ENCODE measurements at places on chromosomes 4 and X. TPM values are rescaled to one million over a fixed set of nuclear protein-coding genes. Genes with fewer than 3 reads are reported as not detected.

Gene ALAS2
- total RNA-seq = not detected

Gene EFHC2
- not detected for total RNA-seq

Gene ACOX3
- 17.9 TPM for total RNA-seq

Gene MAGEC1
- total RNA-seq = not detected

Gene TMEM144
- total RNA-seq = 4.4 TPM

Gene RAB39B
- 6.0 TPM for total RNA-seq

Gene UBE2D3
- 505 TPM for total RNA-seq

Gene NDST3
- total RNA-seq = not detected

Gene VAMP7
- 44.6 TPM for total RNA-seq

GRCh38 chrX:70386235-70386634 lies 36.9 kb upstream of the GDPD2 start:
- no peaks in the 10 kb centered on the region for H3K4me1 ChIP-seq
- no peak overlapping the region for H3K27ac ChIP-seq
- H3K27me3 ChIP-seq = peaks cover 19% of the 10 kb centered on the region

DNA sequence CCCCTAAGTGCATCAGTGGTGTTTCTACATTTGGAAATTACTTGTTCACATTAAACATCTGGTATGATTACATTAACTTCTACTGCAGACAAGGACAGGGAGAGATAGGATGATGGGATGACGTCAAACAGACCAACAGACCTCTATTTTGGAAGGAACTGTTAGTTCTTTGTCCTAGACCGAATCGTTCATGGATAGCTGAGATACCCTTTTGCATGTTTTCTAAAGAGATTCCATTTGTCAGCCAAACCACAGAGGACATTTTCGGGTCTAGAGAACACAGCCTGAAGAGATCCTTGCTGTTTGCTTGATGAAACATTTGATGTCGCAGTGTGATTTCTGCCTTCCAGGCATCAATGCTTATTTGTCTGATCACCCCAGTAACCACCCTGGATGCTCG lies 27.7 kb downstream of the CHST7 start:
- H3K4me1 ChIP-seq = no peaks in the 10 kb centered on the region
- peaks cover 7% of the 10 kb centered on the region for H3K36me3 ChIP-seq
- no peak overlapping the region for H3K4me3 ChIP-seq
- peaks cover 52% of the 10 kb centered on the region for H3K27me3 ChIP-seq
- no peak for DNase-seq

DNA sequence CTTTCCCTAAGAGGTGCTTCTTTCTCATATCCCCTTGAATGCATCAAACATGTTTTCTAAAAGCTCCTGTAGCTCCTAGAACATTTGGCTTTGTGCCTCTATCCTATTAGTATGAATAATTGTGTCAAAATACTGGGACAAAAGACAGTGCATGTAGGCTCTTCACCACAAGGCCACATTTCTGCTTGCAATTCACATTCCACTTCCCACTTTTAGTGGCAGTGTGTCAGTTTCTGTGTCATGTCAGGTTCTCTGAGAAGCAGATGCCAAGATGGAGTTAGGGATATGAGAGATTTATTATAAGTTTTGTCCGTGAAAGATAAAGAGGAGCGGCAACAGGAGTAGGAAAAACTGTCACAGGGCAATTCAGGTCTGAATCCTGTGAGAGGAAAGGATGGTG lies 61.3 kb upstream of the GPRIN3 start:
- no peak for DNase-seq
- H3K36me3 ChIP-seq = no peaks in the 10 kb centered on the region
- no peaks in the 10 kb centered on the region for H3K4me1 ChIP-seq
- no peak overlapping the region for H3K27ac ChIP-seq
- no peaks in the 10 kb centered on the region for H3K27me3 ChIP-seq

DNA sequence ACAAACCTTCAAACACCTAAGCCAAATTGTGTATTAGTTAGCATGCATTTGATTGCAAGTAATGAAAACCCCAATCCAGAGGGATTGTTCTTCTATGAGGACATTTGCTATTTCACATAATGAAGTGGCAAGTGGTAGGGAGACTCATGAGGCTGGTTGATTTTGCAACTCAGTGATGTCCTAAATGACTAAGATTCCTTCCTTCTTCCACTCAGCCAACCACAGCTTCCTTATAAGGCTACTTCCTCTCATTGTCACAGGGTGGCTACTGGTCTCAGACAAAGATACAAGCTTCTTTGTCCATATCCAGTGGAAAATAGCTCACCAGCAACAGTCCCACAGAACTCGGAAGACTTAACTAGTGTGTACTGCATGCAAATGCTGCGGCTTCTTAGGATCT lies 5.3 kb upstream of the OTC start:
- H3K27ac ChIP-seq = no peak overlapping the region
- DNase-seq = peak; percentile 71
- no peaks in the 10 kb centered on the region for H3K36me3 ChIP-seq

DNA sequence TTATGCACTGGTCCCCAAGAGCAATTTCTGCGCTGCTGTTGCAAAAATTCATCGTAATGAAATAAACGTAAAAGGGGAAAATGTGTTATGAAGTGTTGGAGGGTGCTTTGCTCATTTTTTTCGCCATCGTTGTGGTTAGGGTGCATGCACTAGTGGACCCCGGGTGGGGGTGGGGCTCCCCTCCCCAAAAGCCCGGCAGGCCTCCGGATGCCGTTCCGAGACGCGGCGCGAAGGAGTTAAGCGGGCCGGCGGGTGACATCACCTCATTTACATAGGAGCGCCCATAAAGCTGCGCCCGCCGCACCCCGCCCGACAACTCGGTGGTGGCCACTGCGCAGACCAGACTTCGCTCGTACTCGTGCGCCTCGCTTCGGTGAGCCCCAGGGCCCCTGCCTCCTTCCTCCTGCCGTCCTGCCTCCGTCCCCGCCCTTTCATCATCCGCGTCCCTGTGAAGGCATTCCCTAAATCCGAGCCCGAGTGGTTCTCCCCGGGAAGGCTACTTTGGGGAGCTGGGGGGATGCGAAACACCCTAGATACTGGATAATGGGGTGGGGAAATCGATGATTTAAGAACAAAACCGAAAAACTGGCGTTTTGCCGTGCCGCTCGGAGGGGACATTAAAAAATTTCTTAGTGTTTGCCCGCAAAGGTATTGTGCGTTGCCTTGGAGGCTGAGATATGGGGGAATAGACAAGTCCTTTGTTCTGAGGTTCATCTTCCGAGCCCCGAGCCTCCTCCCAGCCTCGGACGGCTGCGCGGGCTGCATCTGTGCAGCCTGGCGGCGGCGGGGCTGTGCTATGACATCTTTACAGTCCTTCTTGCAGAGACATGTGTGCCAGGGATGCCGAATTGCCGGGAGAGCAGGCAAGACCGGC lies at the start of gene TMSB4X:
TMSB4X (plus strand) TSS at position 315 of the 874 bp plus-strand sequence.
- H3K27ac ChIP-seq = peak within 1 kb of the TSS; percentile 84
- peaks cover 29% of the 10 kb centered on the region for H3K36me3 ChIP-seq
- peaks cover 18% of the 10 kb centered on the region for H3K27me3 ChIP-seq
- H3K4me1 ChIP-seq = peaks cover 8% of the 10 kb centered on the region
- DNase-seq = peak; percentile 75
- peak within 1 kb of the TSS; percentile 88 for H3K4me3 ChIP-seq

DNA sequence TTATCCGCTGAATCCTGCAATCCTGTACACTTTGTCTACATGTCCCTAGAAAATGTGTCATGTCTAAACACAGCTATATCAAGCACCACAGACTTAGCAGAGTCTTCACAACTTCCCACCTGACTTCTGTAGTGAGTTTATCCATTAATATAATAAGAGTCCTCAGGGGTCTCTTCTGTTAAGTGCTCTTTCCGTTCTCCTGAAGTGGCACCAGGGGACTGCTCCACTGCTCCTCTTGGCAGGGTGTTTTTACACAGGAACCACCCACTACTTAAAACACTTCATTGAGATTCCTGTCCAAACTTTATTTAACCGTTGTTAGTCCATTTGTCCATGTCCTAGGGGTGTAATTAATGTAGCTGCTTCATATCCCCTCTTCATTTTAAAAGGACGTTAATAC lies 1000.4 kb downstream of the STPG2 start:
- no peaks in the 10 kb centered on the region for H3K36me3 ChIP-seq
- H3K27me3 ChIP-seq = no peaks in the 10 kb centered on the region
- H3K4me1 ChIP-seq = peaks cover 16% of the 10 kb centered on the region
- no peak overlapping the region for H3K27ac ChIP-seq
- no peak overlapping the region for H3K4me3 ChIP-seq

GRCh38 chr4:154067786-154068185 lies 278.9 kb upstream of the SFRP2 start:
- H3K27me3 ChIP-seq = no peaks in the 10 kb centered on the region
- H3K27ac ChIP-seq = peak overlapping the region; percentile 36
- peaks cover 4% of the 10 kb centered on the region for H3K4me1 ChIP-seq
- DNase-seq = peak; percentile 36
- no peak overlapping the region for H3K4me3 ChIP-seq

GRCh38 chr4:148998719-148999118 lies 556.5 kb upstream of the NR3C2 start:
- H3K27me3 ChIP-seq = no peaks in the 10 kb centered on the region
- H3K36me3 ChIP-seq = no peaks in the 10 kb centered on the region
- H3K4me1 ChIP-seq = no peaks in the 10 kb centered on the region
- H3K27ac ChIP-seq = no peak overlapping the region
- no peak overlapping the region for H3K4me3 ChIP-seq
- DNase-seq = peak; percentile 33

- H3K4me1 ChIP-seq = no peaks in the 10 kb centered on the region
- H3K27ac ChIP-seq = no peak overlapping the region
Measured at GRCh38 chrX:109347632-109348031, 134.3 kb downstream of the GUCY2F start.

DNA sequence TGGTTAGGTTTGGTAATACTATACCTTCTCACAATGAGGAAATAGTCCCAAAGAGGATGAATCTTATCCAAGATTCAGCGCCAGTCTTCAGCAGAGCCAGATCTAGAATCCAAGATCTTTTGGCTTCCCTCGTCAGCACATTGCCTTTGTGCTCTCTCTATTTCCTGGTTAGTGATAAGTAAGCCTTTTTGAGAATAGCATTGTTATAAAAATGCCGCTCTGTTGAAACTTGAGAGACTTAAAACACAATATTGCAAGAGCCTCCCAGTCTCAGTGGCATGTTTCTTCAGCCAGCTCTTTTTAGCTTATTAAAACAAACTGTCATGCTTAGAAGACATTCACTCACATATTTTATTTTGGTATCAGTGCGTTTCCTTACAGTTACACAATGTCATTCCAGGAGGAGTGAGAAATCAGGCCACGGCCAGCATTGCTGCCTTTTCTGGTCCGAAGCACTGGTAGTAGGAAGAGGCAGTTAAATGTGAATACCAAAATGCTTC lies 141.4 kb downstream of the KLHL8 start:
- H3K27ac ChIP-seq = no peak overlapping the region
- DNase-seq = peak; percentile 34
- H3K4me3 ChIP-seq = no peak overlapping the region

GRCh38 chr4:154781126-154781982 lies at the start of gene RBM46:
Gene RBM46 (plus strand): TSS chr4:154781272. CDS start chr4:154796753, 15,481 bp downstream.
- DNase-seq = no peak
- H3K36me3 ChIP-seq = no peaks in the 10 kb centered on the region
- no peak within 1 kb of the TSS for H3K27ac ChIP-seq
- no peak within 1 kb of the TSS for H3K4me3 ChIP-seq
- no peaks in the 10 kb centered on the region for H3K4me1 ChIP-seq

GRCh38 chr4:188918787-188919186 lies 779.5 kb downstream of the TRIML1 start:
- no peaks in the 10 kb centered on the region for H3K36me3 ChIP-seq
- H3K27me3 ChIP-seq = no peaks in the 10 kb centered on the region
- DNase-seq = no peak
- no peaks in the 10 kb centered on the region for H3K4me1 ChIP-seq
- no peak overlapping the region for H3K27ac ChIP-seq

- H3K4me1 ChIP-seq = peaks cover 25% of the 10 kb centered on the region
- peak; percentile 70 for DNase-seq
- H3K36me3 ChIP-seq = no peaks in the 10 kb centered on the region
- H3K27ac ChIP-seq = peak overlapping the region; percentile 95
- H3K4me3 ChIP-seq = peak overlapping the region; percentile 38
Measured at GRCh38 chr4:38128478-38129459, 168.6 kb downstream of the PTTG2 start.

- H3K4me3 ChIP-seq = peak overlapping the region; percentile 61
- no peak for DNase-seq
- peaks cover 13% of the 10 kb centered on the region for H3K4me1 ChIP-seq
- H3K27ac ChIP-seq = no peak overlapping the region
- H3K36me3 ChIP-seq = no peaks in the 10 kb centered on the region
Measured at GRCh38 chr4:2042947-2043395, 16.2 kb upstream of the NAT8L start.

DNA sequence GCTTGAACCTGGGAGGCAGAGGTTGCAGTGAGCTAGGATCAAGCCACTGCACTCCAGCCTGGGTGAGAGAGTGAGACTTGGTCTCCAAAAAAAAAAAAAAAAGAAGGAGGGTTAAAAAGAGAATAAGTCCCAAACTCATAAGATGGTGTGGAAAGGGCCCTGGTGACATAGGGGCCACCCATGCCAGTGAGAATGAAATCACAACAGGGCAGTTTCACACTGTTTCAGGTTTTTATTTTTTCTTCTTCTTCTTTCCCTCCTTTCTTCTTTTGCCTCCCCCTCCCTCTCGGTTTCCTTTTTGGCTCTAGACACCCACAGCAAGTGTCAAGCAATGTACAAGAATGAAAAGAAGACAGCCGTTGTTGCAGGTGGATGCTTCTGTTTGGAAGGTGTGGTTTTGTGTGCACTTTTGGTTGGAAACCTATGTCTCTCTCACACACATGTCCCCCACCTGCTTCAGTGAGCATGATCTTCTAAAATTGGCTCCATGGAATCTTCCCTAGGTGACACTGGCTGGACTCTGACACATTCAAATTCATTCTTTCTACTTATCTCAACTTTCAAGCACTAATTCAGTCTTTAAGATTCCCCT lies 14.4 kb upstream of the TLR8 start:
- no peak for DNase-seq
- H3K27ac ChIP-seq = no peak overlapping the region
- H3K4me3 ChIP-seq = no peak overlapping the region

DNA sequence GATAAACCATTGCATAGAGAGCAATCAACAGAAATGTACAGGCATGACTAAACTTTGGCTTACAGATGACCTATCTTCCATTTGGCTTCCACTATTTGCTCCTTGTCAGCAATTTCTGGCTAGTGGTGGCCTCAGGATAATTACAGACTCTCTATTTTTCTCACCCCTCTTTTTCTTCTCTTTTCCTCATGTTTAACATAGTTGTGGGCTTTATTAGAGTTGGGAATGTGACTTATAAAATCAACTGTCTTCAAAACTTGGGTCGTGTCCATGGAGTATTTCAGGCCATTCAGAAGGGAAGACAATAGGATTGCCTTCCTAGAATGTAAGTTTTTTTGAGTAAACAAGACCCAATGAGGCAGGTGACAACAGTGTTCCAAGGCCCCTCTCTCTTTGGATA lies 236.2 kb downstream of the FRAS1 start:
- no peaks in the 10 kb centered on the region for H3K27me3 ChIP-seq
- no peak for DNase-seq
- H3K4me1 ChIP-seq = peaks cover 25% of the 10 kb centered on the region
- no peak overlapping the region for H3K4me3 ChIP-seq

DNA sequence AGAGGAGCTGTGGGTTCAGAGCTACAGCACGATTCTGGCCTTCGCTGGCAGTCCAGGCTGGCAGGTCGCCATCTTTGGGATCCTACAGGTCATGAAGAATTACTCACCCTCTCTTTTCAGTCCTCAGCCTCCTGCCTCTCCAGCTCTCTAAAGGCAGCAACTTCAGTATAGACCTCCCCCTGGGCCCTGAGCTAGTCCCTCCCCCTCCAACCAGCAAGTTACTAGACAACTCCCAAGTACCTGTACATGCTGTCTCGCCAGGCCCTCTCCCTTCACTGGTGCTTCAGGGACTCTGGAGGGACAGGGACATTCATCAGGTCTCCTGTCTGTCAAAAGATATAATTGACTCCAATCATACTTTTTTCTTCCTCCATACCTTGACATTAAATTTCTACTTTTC lies at the start of gene GPR119:
GPR119 (minus strand) TSS at position 155 of the 400 bp plus-strand sequence. CDS start 227 bp downstream, outside the sequence.
- H3K27me3 ChIP-seq = peaks cover 47% of the 10 kb centered on the region
- no peak for DNase-seq
- no peak within 1 kb of the TSS for H3K27ac ChIP-seq
- no peaks in the 10 kb centered on the region for H3K36me3 ChIP-seq
- H3K4me3 ChIP-seq = no peak within 1 kb of the TSS
